ENCODE measurements at places on chromosomes 11 and 22. TPM values are rescaled to one million over a fixed set of nuclear protein-coding genes. Genes with fewer than 3 reads are reported as not detected.

- DNase-seq = no peak
Measured at GRCh38 chr11:24900960-24901549, 404.2 kb downstream of the LUZP2 start.

GRCh38 chr11:39374963-39375698, 2084.3 kb downstream of the LRRC4C start:
- no peak for DNase-seq

DNA sequence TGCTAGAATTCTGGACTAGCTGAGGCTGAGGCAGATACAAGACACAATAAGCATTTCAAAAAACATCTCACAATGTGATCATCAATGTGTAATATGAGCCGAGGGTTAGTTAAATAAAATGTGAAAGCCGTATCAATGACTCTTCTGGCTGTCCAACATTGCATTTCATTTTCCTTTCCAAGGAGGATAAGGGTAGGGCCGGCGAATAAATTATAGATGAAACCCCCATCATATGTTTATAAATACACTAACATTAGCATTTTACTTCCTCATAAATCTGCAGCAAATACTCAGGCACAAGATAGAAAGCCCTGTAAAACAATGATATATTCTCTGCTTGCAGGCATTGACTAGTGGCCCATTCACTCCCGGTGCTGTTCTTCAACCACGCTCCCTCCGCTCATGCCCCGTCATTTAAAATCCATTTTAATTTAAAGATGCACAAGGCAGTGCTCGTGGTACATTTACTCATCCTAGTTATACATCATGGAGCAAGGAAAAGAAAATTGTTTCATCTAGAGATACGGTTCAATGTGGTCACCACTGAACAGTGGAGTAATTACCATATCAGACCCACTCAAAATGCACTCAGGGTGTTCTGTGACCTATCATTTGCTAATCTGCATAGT, 59.9 kb upstream of the RCN1 start:
- DNase-seq = no peak

- no peak for DNase-seq
Measured at GRCh38 chr11:65500387-65501185, 1.7 kb downstream of the MALAT1 start.

Gene MPZL2
- total RNA-seq = not detected

Gene ALDH3B1
- 59.5 TPM for total RNA-seq

Gene TUBA8
- 0.36 TPM for total RNA-seq
